ENCODE measurements at places on chromosomes 1 and 21. TPM values are rescaled to one million over a fixed set of nuclear protein-coding genes. Genes with fewer than 3 reads are reported as not detected.

DNA sequence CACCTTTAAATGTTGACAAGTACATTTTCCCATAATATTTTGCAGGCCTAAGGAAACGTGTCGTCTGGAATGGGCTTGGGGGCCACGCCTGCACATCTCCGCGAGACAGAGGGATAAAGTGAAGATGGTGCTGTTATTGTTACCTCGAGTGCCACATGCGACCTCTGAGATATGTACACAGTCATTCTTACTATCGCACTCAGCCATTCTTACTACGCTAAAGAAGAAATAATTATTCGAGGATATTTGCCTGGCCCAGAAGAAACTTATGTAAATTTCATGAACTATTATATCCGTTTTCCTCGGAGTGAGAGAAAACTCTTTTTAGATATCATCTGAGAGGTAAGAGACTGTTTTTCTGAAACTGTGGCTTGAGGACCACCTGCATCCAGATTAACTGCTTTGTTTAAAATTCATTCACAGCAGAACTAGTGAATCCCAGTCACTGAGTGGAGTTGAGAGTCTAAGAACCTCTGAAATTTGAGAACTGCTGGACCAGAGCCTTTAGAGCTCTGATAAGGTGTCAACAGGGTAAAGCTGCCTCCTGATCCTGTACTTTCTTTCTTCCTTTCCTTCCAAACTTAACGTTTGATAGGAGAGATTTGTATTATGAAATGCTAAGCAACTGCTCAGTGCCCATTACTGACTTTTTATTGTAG lies 811 bp downstream of the EXO1 start:
- peak; percentile 66 for DNase-seq
- H3K27me3 ChIP-seq = no peaks in the 10 kb centered on the region
- peaks cover 5% of the 10 kb centered on the region for H3K36me3 ChIP-seq
- peak overlapping the region; percentile 91 for H3K4me3 ChIP-seq
- peaks cover 17% of the 10 kb centered on the region for H3K4me1 ChIP-seq
- H3K27ac ChIP-seq = peak overlapping the region; percentile 95

DNA sequence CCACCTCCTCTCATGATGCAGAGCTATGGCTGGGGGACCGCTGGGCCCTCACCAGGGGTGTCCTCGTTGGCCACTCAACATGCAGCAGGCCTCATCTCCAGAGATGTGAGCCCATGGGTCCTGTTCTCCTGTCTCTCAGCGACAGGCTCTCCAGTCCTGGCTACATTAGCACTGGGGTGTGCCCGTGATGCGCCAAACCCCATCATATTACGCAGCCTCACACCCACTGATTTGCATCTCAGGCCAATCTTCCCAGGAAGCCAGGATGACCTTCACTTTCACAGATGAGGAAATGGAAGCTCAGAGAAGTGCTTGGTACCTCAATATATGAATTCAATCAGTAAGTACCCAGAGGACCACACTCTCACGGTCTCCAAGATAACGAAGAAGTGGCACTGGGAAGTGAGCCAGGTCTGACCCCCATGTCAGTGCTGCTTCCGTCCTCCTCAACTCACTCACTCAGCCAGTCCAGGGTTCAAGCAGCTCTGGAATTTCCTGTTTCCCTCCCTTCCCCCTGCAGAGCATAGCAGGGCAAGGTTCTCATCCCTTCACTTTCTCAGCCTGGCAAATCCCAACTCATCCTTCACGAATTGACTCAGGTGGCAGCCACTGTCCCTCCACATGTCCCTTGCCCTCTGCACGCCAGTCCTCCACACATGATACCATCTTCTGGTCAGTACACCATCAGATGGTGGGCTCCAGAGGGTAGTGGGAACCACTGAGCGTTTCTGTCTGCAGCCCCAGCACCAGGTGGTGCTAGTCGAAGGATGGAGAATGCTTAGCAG lies 28.9 kb upstream of the EVA1B start:
- H3K36me3 ChIP-seq = peaks cover 32% of the 10 kb centered on the region
- H3K27ac ChIP-seq = peak overlapping the region; percentile 98
- no peak overlapping the region for H3K4me3 ChIP-seq
- DNase-seq = no peak

SYT14 gene
- total RNA-seq = 0.29 TPM

ZNF669 gene
- 10.1 TPM for total RNA-seq

- DNase-seq = peak; percentile 73
- H3K27me3 ChIP-seq = no peaks in the 10 kb centered on the region
- no peak overlapping the region for H3K4me3 ChIP-seq
- no peaks in the 10 kb centered on the region for H3K36me3 ChIP-seq
- no peaks in the 10 kb centered on the region for H3K4me1 ChIP-seq
- no peak overlapping the region for H3K27ac ChIP-seq
These were observed 177.1 kb downstream of the GABPA start for GRCh38 chr21:25911730-25912401.

GRCh38 chr1:207990876-207991582 lies 80.1 kb upstream of the CD34 start:
- H3K27ac ChIP-seq = no peak overlapping the region
- H3K36me3 ChIP-seq = no peaks in the 10 kb centered on the region
- DNase-seq = no peak
- peaks cover 17% of the 10 kb centered on the region for H3K27me3 ChIP-seq
- H3K4me3 ChIP-seq = no peak overlapping the region

- H3K36me3 ChIP-seq = no peaks in the 10 kb centered on the region
- no peak overlapping the region for H3K4me3 ChIP-seq
- no peaks in the 10 kb centered on the region for H3K4me1 ChIP-seq
- H3K27me3 ChIP-seq = no peaks in the 10 kb centered on the region
- no peak for DNase-seq
These were observed 106.6 kb upstream of the ACTRT2 start for GRCh38 chr1:2914702-2915101.

OR14K1 gene
- 0.36 TPM for total RNA-seq

DNA sequence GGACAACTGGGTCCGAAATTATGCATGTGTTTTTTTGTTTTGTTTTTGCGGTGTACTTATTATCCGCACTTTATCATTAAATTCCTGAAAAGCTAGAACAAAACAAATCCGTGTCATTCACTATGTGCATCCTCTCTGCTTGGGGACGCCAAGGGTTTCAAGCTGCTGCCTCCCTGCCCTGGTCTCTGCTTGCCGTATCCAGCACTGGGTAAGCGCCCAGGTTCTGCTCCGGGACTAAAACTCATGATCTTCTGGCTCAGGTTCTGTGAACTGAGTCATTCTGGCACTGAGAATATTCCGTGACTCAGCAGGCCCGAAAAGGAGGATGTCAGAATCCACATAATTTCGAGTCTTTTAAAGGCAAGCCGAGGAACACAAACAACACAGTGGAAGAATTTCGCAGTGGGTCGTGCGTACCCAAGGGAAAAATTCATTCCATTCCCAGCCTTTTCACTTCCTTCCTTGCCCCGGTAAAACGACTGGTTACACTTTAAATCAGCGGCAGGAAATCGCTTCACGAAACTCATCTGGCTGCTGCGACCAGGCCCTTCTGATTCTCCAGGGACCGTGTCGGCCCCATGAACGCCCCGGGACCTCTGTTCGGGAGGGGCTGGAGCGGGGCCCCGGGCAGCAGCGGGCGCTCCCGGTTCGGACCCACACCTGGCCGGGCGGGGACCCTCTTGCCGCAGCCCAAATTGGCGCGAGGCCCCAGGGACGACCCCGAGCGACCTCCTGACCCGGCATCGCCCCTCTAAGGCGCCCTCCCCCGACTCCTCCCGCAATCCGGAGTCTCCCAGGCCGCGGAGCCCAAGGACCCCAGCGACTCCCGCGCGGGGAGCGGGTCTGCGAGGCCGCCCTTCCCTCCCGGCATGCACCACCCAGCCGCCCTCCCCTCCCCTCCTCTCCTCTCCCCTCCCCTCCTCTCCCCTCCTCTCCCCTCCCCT lies 746 bp upstream of the LAMC1 start:
- peak; percentile 93 for DNase-seq
- peak overlapping the region; percentile 96 for H3K27ac ChIP-seq
- no peaks in the 10 kb centered on the region for H3K36me3 ChIP-seq
- H3K4me3 ChIP-seq = peak overlapping the region; percentile 92
- no peaks in the 10 kb centered on the region for H3K27me3 ChIP-seq

- no peaks in the 10 kb centered on the region for H3K27me3 ChIP-seq
- no peak overlapping the region for H3K27ac ChIP-seq
- DNase-seq = no peak
These were observed 69.2 kb upstream of the ARTN start for GRCh38 chr1:43864111-43865045.

GRCh38 chr1:114692947-114693346 lies 2.4 kb downstream of the AMPD1 start:
- H3K36me3 ChIP-seq = no peaks in the 10 kb centered on the region
- H3K27me3 ChIP-seq = peaks cover 10% of the 10 kb centered on the region
- no peak overlapping the region for H3K4me3 ChIP-seq
- H3K27ac ChIP-seq = no peak overlapping the region

TDRD10 gene
- not detected for total RNA-seq

TMEM200B gene
- total RNA-seq = 10.6 TPM

BTG2 gene
- 14.7 TPM for total RNA-seq

TTC3 gene
- 410 TPM for total RNA-seq

GRCh38 chr1:182029379-182030331 lies 31.9 kb downstream of the ZNF648 start:
- H3K27me3 ChIP-seq = no peaks in the 10 kb centered on the region
- H3K4me3 ChIP-seq = peak overlapping the region; percentile 71
- peak; percentile 91 for DNase-seq
- no peak overlapping the region for H3K27ac ChIP-seq
- H3K4me1 ChIP-seq = no peaks in the 10 kb centered on the region

GRCh38 chr1:4656533-4657140 lies 2.2 kb downstream of the AJAP1 start:
- H3K27ac ChIP-seq = no peak overlapping the region
- DNase-seq = peak; percentile 96
- H3K4me1 ChIP-seq = no peaks in the 10 kb centered on the region

ANKRD35 gene
- total RNA-seq = 1.4 TPM

GRCh38 chr1:101216623-101217022 lies 20.2 kb upstream of the S1PR1 start:
- H3K27me3 ChIP-seq = no peaks in the 10 kb centered on the region
- H3K4me1 ChIP-seq = no peaks in the 10 kb centered on the region
- no peak overlapping the region for H3K27ac ChIP-seq
- H3K36me3 ChIP-seq = no peaks in the 10 kb centered on the region

DNA sequence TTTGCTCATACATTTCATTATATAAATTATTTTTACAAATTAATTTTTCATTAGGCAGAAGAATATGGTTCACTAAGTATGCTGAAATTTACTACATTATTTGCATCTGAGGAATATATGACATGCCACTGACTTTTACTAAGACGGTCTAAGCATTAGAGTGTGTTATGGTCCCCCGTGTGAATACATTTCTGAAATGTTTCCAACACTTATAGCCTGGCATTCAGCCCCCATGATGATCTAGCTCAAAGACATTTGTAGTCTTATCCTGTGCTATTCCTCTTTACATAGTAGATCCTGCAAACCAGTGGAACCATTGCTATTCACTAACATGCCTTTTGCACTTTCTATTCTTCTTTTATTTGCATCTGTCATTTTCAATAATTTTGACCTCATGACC lies 1878.0 kb downstream of the MRPL39 start:
- H3K4me3 ChIP-seq = no peak overlapping the region
- H3K27me3 ChIP-seq = no peaks in the 10 kb centered on the region
- no peaks in the 10 kb centered on the region for H3K36me3 ChIP-seq
- no peaks in the 10 kb centered on the region for H3K4me1 ChIP-seq

GRCh38 chr1:206856674-206857464 lies 8.6 kb upstream of the IL20 start:
- H3K4me1 ChIP-seq = no peaks in the 10 kb centered on the region
- peaks cover 28% of the 10 kb centered on the region for H3K27me3 ChIP-seq
- H3K27ac ChIP-seq = no peak overlapping the region
- H3K4me3 ChIP-seq = no peak overlapping the region
- DNase-seq = no peak

DNA sequence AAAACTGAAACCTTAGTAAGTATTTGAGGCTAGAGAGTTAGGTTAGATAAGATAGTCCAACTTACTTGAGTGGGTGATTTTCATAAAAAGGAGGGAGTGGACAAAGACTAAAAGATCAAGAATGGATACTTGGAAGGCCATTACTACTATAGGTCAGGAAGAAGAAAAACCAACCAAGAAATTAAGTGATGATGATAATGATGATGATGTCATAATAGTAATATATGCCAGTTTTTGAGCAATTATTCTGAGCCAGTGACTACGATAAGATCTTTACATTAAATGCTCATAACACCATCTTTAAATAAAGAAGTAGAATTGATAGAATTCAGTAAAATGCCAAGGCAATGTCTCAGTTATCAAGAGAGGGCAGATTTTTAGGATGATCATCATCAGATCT lies 430.7 kb upstream of the ADAMTS5 start:
- DNase-seq = no peak
- no peaks in the 10 kb centered on the region for H3K36me3 ChIP-seq
- H3K27me3 ChIP-seq = no peaks in the 10 kb centered on the region
- peaks cover 3% of the 10 kb centered on the region for H3K4me1 ChIP-seq
- H3K4me3 ChIP-seq = no peak overlapping the region

- H3K4me3 ChIP-seq = no peak overlapping the region
- H3K4me1 ChIP-seq = no peaks in the 10 kb centered on the region
- H3K27ac ChIP-seq = no peak overlapping the region
- no peaks in the 10 kb centered on the region for H3K27me3 ChIP-seq
These were observed 4.5 kb downstream of the PRAMEF12 start for GRCh38 chr1:12778061-12778460.

CTTNBP2NL gene
- 32.2 TPM for total RNA-seq

CXADR gene
- 0.36 TPM for total RNA-seq

- H3K27ac ChIP-seq = no peak overlapping the region
- peaks cover 26% of the 10 kb centered on the region for H3K4me1 ChIP-seq
- H3K27me3 ChIP-seq = no peaks in the 10 kb centered on the region
- DNase-seq = peak; percentile 27
- no peak overlapping the region for H3K4me3 ChIP-seq
These were observed 22.4 kb upstream of the ADGRB2 start for GRCh38 chr1:31786366-31787060.

- no peaks in the 10 kb centered on the region for H3K27me3 ChIP-seq
- H3K4me3 ChIP-seq = no peak overlapping the region
- no peaks in the 10 kb centered on the region for H3K36me3 ChIP-seq
- H3K4me1 ChIP-seq = peaks cover 28% of the 10 kb centered on the region
These were observed 144.2 kb downstream of the HIVEP3 start for GRCh38 chr1:41774471-41774990.

C1orf87 gene
- total RNA-seq = not detected

RHCE gene
- total RNA-seq = 0.88 TPM

C1orf146 gene
- total RNA-seq = not detected

- no peak overlapping the region for H3K4me3 ChIP-seq
- H3K4me1 ChIP-seq = peaks cover 14% of the 10 kb centered on the region
- H3K27ac ChIP-seq = no peak overlapping the region
- DNase-seq = peak; percentile 83
These were observed 141.7 kb upstream of the HOOK1 start for GRCh38 chr1:59672851-59673572.

- H3K4me1 ChIP-seq = no peaks in the 10 kb centered on the region
- no peak for DNase-seq
- H3K36me3 ChIP-seq = no peaks in the 10 kb centered on the region
- no peak overlapping the region for H3K4me3 ChIP-seq
- no peaks in the 10 kb centered on the region for H3K27me3 ChIP-seq
- no peak overlapping the region for H3K27ac ChIP-seq
These were observed 89.3 kb downstream of the HMCN1 start for GRCh38 chr1:185823467-185823866.

GPR157 gene
- 5.4 TPM for total RNA-seq

- no peaks in the 10 kb centered on the region for H3K27me3 ChIP-seq
- H3K4me1 ChIP-seq = no peaks in the 10 kb centered on the region
- H3K27ac ChIP-seq = no peak overlapping the region
- DNase-seq = peak; percentile 6
These were observed 24.9 kb upstream of the PDXK start for GRCh38 chr21:43693981-43694380.
